ENCODE measurements at places on chromosomes 16 and 17. TPM values are rescaled to one million over a fixed set of nuclear protein-coding genes. Genes with fewer than 3 reads are reported as not detected.

GRCh38 chr16:59604354-59604753 lies 870.2 kb upstream of the GOT2 start:
- no peaks in the 10 kb centered on the region for H3K4me1 ChIP-seq
- no peak for DNase-seq
- H3K27ac ChIP-seq, result no peak overlapping the region
- H3K27me3 ChIP-seq, result no peaks in the 10 kb centered on the region

DNA sequence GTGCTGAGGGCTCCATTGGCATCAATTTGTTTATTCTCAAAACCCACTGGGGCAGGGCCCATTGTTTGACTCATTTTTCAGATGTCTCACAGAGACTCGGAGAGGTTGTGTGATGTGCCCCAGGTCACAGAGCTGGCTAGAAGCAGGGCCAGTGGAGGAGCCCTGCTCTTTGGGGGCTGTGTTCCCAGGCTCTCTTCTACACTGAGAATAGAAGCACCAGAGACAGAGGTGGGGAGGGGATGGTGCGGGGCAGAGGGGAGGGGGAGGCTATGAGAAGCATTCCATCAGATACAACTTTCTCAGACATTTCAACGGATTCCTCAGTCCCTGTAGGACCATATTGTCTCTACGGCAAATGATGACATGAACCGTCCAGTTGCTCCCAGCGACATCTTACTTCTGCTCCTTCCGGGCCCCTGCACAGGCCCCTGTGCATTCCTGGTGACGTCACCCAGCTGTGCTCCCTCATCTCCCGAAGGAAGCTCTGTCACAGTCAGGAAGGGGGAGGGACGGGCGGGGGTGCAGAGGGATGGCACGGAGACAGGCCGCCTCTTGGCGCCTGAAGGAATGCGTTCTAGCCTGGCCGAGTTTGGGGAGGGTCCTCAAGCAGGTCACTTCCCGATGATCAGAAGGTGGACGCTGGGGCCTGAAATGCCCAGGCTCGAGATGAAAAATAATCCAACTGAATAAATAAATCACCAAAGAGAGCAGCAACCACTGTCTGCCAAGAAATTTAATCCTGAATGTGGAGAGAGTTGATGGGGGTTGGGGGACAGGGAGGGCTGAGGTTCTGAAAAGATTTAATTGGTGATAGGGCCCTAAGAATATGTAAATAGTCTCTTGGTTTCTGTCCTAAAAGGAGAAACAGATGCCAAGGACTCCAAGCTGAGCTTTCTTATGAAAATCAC lies 114.1 kb downstream of the NOG start:
- no peaks in the 10 kb centered on the region for H3K36me3 ChIP-seq
- H3K27ac ChIP-seq, result no peak overlapping the region
- H3K27me3 ChIP-seq, result no peaks in the 10 kb centered on the region
- no peak overlapping the region for H3K4me3 ChIP-seq
- no peak for DNase-seq

DNA sequence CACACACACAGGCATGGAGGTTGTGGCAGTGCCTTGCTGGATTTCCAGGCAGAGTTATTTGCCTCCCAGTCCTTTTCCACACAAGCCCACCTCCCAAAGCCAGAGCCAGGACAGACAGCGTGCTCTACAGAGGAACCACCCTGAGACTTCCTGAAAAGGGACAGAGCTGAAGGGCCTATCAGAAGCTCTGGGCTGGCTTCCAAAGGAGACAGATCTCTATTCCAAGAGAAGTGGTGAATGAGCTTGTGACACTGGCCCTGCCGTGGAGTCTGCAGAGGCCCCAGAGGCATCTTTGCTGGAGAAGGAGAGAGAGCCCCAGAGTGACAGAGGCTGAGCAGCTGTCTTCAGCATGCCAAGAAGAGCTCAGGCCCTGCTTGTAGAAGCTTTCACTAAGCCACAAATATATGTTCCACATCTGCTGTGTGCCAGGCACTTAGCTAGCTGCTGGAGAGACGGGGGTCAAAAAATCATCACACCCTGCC lies 8.3 kb upstream of the LPCAT2 start:
- no peak overlapping the region for H3K27ac ChIP-seq
- H3K4me1 ChIP-seq, result peaks cover 15% of the 10 kb centered on the region
- no peaks in the 10 kb centered on the region for H3K27me3 ChIP-seq
- no peak overlapping the region for H3K4me3 ChIP-seq

- no peaks in the 10 kb centered on the region for H3K27me3 ChIP-seq
- H3K4me1 ChIP-seq, result no peaks in the 10 kb centered on the region
- H3K27ac ChIP-seq, result no peak overlapping the region
These were observed 111.6 kb downstream of the GRIN2A start for GRCh38 chr16:10070591-10070990.

MYH8 gene
- not detected for total RNA-seq

CCL17 gene
- not detected for total RNA-seq

HOXB8 gene
- 1.8 TPM for total RNA-seq

Data from Peyer's patch (tissue), 4 donors.